Activated naive CD8-positive, alpha-beta T cell treated with anti-CD3 and anti-CD28 coated beads, Interleukin-2, amount 50 U/mL, for 24 hours (primary cell): ENCODE measurements at places on chromosomes 4 and X.

DNA sequence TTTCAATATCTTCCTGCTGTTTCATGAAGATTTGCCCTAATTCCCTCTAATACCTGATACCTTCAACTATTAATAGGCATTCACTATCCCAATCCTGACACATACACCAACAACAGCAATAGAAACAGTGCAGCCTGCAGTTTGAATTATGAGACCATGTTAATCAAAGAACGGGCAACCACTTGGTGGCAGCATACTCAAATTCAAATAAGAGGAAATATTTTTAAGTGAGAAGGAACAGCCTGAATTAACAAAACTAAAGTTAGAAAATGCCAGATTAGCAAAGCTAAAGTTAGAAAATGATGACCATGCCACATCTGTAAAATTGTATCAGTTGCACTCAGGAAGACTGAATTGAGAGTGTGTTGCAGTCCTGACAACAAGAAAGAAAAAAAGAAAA lies 204.9 kb downstream of the SMARCA1 start:
- no peak for DNase-seq

- no peak for DNase-seq
These were observed 58.6 kb upstream of the CXCL8 start for GRCh38 chr4:73681776-73682175.

GRCh38 chr4:14023036-14023435 lies 395.5 kb upstream of the BOD1L1 start:
- DNase-seq: no peak

DNA sequence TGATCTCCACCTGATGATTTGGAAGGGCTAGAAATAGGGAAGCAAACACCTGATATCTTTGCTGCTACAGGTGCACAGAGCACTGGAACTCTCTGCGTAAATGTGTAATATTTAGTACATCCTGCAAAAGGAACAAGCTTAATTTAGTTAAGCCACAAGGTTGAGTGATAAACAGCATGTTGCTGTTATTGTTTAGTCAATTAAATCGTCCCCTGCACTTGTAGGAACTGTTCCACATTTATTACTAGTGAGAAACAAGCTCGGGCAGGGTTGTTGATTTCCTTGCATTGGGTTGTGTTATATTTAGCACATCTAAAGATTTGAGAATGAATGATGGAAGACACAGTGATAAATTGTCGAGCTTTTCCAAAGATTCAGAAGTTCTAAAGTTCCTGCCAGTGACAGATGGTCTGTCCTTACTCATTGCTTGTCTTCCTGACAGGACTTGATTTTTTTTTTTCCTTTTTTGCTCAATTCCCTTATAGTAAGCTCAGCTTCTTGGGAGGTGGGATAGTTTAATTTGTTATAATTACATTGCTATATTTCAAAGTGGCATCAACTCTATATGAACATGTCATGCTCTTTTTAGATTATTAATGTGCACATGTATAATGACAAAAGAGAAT lies 627.0 kb upstream of the ATOH1 start:
- no peak for DNase-seq

GRCh38 chr4:87144356-87144755 lies 76.1 kb downstream of the KLHL8 start:
- no peak for DNase-seq

DNA sequence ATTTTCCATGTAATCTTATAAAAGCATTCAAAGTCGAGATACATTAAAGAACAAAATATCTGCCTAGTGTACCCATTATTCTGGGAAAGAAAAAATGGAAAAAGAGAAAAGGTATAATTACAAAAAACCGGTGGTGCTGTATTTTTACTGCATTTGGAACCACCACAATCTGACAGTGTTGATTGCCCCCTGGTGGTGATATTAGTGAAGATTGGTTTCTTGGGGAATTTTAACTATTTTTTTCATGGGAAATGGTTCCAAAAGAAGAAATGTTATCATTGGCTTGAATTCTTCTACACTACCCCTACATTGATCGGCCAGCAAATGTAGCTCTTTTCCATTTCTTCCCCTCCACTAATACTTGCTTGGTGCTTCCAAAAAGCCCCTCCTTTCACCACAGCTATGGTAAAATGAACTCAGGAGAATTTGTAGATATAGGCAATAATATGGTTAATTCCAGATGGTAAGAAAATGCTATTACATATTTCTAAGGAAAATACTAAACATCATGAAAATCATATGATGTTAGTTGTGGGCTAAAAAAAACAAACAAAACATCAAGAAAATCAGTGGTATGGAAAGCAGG lies 50.0 kb downstream of the COX18 start:
- no peak for DNase-seq

DNA sequence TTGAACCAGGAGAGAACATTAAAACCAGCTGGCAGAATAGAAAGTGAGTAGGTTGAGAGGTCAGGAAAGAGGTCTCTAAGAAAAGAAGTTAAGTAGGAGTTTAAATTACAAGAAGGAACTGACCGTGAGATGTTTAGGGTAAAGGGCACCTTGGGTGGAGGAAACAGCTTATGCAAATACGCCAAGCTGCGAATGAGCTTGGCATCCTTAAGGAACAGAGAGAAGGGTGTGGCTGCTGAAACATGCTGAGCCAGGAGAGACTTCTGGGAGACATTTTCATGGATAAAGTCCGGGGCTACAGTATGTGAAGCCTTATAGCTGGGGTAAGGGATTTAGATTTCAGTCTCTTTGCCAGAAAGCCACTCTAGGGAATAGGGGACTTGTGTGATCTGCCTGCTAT lies 249.1 kb downstream of the KCNIP4 start:
- no peak for DNase-seq

GRCh38 chr4:176779421-176779820 lies 13.3 kb downstream of the VEGFC start:
- DNase-seq: no peak

- no peak for DNase-seq
These were observed 1.1 kb downstream of the BMPR1B start for GRCh38 chr4:94758700-94759399.

DNA sequence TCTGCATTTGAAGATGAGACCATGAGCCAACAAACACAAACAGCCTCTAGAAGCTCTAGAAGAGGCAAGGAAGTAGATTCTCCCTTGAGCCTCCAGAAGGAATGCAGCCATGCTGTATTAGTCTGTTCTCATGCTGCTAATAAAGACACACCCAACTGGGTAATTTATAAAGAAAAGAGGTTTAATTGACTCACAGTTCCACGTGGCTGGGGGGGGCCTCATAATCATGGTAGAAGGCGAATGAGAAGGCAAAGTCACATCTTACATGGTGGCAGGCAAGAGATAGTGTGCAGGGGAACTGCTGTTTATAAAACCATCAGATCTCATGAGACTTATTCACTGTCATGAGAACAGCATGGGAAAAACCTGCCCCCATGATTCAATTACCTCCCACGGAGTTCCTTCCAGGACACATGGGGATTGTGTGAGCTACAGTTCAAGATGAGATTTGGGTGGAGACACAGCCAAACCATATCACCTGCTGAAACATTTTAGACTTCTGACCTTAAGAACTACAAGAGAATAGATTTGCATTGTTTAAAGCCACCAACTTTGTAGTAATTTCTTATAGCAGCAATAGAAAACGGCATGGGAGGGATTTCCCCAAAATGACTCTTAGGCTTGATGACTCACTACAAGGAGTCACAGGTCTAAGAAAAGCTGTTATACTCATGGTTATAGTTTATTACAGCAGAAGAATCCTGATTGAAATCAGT lies 284.4 kb upstream of the SFRP2 start:
- DNase-seq: no peak

DNA sequence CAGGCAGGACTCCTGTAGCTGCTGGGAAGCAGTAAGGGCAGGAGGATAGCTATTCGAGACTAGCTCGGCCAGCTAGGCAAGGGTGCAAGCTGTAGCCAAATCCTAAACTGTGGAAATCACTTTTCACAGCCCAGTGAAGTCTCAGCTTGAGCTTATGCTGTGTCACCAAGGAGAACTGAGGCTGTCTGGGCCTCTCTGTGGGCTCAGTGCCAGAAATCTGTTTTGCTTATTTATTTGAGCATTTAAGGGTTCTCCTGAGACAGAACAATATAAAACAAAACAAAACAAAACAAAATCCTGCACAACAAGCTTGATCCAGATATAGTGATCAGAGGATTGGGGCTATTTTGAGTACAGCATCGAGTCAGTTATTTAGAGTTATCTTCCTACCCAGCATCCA lies 97.5 kb downstream of the FANCB start:
- DNase-seq: no peak
